Activated CD8-positive, alpha-beta T cell treated with anti-CD3 and anti-CD28 coated beads for 36 hours (primary cell): ENCODE measurements at places on chromosomes 1 and 21. TPM values are rescaled to one million over a fixed set of nuclear protein-coding genes. Genes with fewer than 3 reads are reported as not detected.

DNA sequence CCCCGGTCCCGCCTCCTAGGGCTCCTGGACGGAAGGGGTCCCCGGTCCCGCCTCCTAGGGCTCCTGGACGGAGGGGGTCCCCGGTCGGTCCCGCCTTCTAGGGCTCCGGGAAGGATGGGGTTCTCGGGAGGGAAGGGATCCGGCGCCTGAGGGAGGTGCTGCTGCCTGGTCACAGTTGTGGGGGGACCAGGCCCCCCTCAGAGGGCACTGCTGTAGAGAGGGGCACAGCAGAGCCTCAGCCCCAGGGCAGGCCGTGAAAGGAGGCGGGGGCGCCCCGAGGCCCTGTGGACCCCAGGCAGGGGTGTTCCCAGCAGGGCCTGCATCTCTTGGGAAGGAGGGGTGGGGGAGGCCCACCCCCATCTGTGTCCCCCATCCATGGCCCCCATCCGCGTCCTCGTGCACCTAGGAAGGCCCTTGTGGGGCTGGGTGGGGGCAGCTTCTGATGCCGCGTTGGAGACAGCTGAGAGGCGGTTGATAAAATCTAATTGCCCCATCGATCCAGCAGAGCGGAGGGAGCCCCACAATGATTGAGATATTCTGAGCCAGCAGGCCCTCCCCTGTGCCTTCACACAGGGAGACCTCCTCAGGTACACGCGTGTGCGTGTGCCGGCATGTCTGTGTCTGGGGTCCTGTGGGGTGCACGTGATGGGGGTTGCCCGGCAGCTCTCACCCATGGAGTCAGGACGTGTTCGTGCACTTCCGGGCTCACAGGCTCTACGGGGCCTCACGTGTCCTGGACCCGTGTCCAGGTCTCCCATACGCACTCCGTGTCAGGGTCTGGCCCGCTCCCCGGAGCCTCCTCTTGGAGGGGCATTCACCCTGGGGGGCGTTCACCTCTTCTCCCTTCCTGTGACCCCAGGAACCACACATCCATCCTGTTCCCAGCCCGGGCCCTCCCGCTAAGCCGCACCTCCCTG, 12.9 kb downstream of the SAMD11 start:
- no peak for DNase-seq

DNA sequence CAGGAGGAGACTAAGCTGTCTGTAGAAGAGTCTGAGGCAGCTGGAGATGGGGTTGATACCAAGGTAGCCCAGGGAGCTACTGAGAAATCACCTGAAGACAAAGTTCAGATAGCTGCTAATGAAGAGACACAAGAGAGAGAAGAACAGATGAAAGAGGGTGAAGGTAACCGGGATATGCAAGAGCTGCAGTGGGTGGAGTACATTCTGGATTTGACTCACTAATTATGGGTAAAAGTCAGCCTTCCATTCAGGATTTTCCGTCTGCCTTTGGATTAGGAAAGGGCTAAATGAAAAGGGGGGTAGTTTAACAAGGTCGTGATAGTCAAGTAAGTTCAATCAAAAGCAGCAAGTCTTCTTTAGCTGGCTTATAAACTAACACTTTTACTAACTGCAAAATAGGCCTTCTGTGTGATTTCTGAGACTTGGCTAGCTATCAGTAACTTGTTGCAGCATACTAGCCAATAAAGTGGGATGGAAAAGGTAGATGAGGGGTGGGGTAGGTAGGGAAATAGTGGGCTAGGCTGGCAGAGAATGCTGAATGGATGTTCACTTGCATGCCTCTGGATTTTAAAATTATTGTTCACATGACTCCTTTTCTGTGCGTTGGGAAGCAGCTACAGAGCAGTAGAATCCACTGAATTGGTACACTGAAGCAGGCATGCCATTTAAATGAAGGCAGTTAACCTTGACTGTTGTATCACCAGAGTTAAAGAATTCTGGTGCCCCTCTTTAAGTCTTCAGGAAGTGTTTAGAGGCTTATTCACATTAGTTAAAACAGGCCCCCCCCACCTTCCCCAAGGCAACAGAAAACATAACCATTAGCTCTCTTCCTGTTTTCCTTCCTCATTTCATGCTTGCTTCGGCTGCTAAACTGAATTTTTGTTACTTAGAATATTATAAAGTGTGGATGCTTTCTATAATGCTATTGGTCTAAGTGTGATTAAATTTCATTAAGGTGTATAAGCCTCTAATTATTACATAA, 15.4 kb downstream of the CCDC17 start:
- DNase-seq: no peak

Gene SLC6A9
- total RNA-seq: 6.5 TPM

DNA sequence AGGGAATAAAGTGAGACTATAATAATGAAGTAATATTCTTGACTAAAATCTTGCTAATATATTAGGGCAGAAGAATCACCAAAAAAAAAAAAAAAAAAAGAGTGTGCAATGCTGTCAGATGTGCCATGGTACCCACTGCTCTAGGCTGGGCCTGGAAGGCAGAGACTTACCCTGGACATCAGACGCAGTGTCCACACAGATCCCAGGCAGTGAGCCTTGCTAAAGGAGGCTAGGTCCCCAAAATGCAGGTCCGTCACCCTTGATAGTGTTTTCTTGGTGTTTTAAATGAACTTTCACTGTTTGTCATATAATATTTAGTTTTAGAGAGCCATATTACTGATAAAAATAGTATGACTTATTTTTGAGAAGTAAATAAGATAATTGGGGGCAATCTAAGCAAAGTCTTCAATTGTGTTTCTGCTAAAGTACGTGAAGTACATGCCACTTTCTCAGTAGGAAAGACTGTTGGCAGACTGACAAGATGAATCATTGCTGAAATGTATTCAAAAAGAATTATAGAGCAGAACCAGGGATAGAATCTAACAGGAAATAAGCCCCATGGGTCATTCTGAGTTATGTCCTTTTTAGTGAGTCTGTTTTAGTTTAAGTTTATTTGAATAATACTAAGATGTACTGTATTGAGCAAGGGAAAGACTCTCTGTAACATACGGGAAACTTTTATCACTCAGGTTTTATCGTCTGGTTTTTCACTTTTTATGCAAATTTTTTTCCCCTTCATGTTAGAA, 74.6 kb upstream of the PDC start:
- no peak for DNase-seq

DNA sequence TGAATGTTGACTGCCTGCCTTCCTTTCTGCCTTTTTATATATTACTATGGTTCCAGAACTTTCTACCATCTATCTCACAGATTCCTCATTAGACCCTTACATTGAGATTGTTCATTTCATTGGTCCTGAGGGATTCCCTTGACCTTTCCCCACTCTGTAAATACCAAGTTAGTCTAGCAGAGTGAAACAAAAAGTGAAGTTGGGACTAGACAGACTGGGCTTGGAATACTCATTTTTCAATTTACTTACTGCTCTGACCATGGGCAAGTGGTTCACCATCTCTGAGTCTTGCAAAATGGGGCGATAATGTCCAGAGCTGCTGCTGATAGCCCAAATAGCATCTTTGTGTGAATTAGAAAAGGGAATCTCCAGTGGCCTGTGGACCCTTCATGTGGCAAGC, 38.8 kb downstream of the XCL2 start:
- no peak for DNase-seq

Gene C4BPA
- not detected for total RNA-seq

GRCh38 chr1:83932693-83933092, 66.2 kb downstream of the TTLL7 start:
- no peak for DNase-seq

Gene KDF1
- 0.27 TPM for total RNA-seq

- no peak for DNase-seq
These were observed 5.8 kb upstream of the IL24 start for GRCh38 chr1:206891412-206891811.
